Aorta (tissue), 5 donors: ENCODE measurements at places on chromosomes 5 and 9.

DNA sequence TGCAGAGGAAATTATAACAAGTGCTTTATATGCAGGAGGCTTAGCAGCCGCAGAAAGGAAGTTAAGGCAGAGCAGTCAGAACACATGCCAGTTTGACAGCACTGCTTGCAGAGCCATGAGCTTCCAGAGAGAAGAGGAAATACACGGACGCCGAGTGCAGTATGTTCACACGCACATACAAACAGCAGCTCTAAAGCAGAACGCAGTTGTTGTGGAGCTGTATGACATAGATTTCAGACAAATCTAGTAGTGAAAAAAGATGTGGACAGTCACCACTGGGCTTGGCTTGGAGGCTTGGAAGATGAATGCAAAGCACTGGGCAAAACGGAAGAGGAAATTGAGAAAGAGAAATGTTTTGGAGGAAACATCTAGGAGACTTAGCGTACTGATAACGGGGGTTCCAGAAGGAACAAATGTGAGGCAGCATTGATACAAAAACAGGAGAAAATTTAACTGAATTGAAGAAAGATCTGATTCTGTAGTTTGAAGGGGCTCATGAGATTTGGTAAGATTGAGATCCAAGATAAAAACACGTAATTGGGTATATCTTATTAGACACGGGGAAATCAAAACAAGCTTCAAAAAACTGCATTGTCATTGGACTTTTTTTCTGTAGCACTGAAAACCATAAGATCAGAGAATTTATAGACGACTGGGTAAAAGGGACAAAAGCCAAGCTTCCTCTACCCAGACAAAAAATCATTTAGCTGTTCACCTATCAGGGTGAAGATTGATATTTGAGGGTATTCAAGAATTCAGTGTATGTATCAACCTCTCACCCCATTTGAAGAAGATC is 19.6 kb upstream of the ROPN1L start:
- DNase-seq = no peak

DNA sequence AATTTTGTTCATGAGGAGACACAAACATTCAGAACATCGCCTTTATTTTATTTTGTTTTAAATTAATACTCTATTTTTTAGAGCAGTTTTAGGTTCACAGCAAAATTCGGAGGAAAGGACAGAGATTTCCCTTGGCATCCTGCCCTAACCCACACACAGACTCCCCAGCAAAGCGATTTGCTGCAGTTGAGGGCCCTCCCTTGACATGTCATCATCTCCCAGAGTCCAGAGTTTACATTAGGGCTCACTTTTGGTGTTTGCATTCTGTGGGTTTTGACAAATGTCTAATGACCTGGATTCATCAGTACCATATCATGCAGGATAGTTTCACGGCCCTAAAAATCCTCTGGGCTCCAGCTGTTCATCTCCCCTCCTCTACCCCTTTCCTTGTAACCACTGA is 33.6 kb upstream of the COL5A1 start:
- no peak for DNase-seq

- DNase-seq = peak; percentile 81
Measured at GRCh38 chr5:154189256-154189818, 1.2 kb upstream of the GALNT10 start.

DNA sequence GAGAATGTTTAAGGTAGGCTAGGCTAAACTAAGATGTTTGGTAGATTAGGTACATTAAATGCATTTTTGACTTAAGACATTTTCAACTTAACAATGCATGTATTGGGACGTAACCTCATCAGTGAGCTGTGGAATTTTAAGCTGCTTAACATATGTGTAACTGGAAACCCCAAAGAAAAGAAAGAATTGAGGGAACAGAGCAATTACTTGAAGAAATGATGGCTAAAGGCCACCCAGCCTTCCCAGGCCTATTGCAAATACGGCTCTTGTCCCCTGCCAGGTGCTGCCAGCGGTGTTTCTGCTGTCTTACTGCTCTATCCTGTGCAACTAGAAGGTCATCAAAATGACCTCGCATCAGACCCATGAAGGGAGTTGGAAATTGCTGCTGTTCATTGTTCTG is 52.0 kb downstream of the RICTOR start:
- no peak for DNase-seq

- DNase-seq = no peak
Measured at GRCh38 chr5:107331882-107332281, 338.9 kb downstream of the EFNA5 start.

GRCh38 chr9:133205996-133206931 is 2.8 kb downstream of the OBP2B start:
- no peak for DNase-seq

- DNase-seq = peak; percentile 56
Measured at GRCh38 chr9:128118971-128119665, 8.4 kb downstream of the PTGES2 start.

DNA sequence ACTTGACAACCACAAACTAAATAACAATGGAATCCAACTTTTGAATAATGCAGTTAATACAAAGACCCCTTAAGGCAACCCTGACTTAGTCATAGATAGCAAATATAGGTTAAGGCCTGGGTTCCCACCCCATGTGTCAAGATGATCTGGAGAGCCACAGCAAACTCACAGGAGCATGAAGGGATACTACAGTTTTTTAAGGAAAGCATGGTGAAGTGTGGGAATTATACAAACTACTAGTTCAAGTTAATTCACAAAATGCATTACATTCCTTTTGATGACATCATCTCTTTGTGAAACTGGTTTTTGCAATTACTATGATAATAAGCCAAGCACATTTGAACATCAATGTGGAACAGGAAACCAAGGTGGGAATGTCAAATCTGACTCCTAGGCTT is 50.6 kb downstream of the LHFPL2 start:
- DNase-seq = no peak

DNA sequence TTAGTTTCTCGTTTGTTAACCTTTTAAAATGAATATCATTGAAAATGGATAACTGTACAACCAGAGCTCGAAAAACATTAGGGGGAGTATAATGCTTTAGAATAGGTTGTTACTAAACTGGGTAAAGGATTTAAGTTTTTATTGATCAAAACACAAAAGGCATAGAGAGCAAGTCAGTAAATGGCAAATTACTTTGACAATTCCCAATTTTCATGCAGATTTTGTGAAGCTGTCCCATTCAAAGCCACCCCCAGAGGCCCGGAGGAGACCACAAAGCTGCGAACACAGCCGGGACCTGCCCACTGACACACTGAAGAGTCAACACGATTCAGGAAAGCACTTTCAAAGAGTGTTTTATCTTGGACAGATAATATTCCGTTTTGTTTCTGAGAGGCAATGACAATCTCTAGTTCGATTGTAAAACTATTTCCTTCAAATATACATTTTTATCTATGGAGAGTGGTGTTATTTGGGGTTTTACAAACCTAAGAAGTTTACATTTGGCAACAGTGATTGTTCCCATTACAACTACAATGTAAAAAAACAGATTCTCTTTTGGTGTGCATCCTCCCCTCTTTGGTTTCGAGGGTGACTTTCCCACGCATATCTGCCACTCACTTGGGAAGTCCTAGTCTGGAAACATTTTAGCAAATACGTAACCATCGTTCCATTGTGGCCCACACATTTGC is 182.6 kb upstream of the TBCA start:
- DNase-seq = no peak

DNA sequence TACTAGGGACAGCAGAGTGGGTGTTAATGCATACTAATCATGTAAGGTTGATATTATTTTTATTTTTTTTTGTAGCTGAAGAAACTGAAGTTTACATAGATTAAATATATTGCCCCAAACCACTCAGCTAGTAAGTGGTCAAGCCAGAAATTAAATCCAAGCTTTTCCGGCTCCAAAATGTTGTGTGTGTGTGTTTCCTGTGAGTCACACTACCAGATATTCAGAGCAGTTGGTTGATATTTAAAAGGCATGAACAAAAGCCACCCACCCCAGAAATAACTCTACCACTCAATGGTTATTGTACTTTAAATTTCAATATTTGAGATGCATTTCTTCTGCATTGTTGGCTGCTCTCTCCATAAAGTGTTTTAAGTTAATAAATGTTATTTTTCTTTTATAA is 29.5 kb downstream of the KCNN2 start:
- no peak for DNase-seq

- peak; percentile 46 for DNase-seq
Measured at GRCh38 chr5:463952-464351, 21.0 kb downstream of the EXOC3 start.

DNA sequence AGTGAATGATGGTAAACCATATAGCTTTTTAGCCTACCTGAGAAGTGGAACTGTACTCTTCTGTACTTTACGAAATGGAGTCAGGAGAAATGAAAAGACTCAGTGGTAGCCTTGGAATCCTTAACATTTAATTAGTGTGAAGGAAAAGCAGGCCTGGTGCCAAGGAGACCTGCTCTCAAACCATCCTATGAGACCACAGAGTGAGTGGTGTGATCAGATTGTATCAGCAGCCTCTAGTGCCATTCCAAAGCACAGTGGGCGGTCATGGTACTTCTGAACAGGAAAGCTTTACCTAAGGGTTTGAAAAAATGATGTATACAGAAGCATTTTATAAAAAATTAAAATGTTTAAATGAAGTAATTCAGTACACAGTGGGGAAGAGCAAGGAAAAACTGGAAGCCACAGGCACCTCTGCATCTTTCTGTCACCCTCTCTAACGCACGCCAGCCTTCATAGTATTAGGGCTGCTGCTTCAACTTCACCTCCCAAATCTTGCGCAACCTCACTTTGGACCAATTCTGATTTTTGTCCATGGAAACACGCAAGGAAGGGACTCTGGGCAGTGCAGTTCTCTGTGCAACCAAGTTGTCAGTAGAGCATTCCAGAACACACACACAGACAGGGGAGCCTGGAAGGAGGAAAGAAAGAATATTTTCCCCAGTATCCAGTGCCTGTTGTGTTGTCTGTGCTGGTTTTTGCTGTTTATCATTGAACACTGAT is 203.7 kb downstream of the SH3GL2 start:
- DNase-seq = no peak

GRCh38 chr9:97575673-97576200 is 57.4 kb downstream of the TSTD2 start:
- no peak for DNase-seq

DNA sequence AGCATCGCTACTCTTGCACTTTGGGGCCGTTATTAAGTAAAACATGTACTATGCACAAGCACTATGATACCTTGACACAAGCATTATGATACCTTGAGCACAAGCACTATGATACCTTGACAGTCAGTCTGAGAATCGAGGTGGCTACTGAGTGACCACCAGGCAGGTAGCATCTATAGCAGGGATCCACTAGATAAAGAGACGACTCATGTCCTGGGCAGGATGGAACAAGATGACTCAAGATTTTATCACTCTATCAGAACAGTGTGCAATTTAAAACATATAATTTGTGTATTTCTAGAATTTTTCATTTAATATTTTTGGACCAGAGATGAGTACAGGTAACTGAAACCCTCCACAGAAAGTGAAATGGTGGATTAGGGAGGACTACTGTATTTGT is 16.9 kb downstream of the CHSY3 start:
- DNase-seq = no peak
